Caco-2 (cell line): ENCODE measurements at places on chromosomes 1 and 21. TPM values are rescaled to one million over a fixed set of nuclear protein-coding genes. Genes with fewer than 3 reads are reported as not detected.

DNA sequence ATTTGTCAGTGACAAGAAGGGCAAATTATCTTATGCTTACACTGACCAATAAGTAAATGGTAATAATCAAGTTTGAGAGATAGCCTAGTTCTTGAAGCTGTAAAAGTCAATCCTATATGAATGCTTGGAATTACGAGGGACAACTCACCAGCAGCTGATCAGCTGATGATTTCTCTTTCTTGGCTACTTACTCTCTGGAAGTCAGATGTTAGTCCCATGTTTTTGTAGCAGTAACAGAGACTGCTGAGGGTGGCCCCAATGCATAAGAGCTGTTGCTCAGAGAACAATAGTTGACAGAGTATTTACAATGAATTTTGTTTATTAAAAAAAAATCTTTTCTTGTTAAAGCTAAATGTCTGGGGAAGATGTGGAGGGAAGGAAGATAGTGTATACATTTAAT, 39.3 kb downstream of the CD160 start:
- H3K4me3 ChIP-seq: no peak overlapping the region
- peaks cover 29% of the 10 kb centered on the region for H3K4me1 ChIP-seq
- no peak for DNase-seq

- no peaks in the 10 kb centered on the region for H3K27me3 ChIP-seq
- H3K4me1 ChIP-seq: peaks cover 4% of the 10 kb centered on the region; the same call in 1 of the 2 replicates
- no peak overlapping the region for H3K27ac ChIP-seq
- H3K4me3 ChIP-seq: no peak overlapping the region
- DNase-seq: no peak
- H3K36me3 ChIP-seq: no peaks in the 10 kb centered on the region
These were observed 125.0 kb upstream of the JUN start for GRCh38 chr1:58908561-58909560.

DNA sequence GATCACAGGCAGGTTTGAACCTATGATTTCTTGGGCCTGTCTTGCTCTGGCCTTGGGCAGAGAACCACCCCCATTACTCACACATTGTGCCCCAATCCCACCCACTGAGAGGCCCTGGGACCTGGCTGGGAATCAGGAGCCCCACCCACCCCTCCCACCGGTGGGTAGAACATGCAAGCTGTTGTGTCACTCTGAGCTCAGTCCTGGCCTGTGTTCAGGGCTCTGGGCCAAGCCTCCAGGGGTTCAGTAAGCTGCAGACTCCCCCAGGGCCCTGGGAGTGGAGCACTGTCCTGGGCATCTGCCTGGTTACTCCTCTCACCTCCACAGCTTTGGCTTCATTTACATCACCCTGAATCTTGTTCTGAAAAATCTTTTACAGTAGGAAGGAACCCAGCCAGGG, 270.5 kb downstream of the RRAGC start:
- H3K27me3 ChIP-seq: no peaks in the 10 kb centered on the region
- H3K4me3 ChIP-seq: no peak overlapping the region
- no peak for DNase-seq

- DNase-seq: no peak
- H3K4me1 ChIP-seq: no peaks in the 10 kb centered on the region
- H3K27me3 ChIP-seq: no peaks in the 10 kb centered on the region
- no peaks in the 10 kb centered on the region for H3K36me3 ChIP-seq
- no peak overlapping the region for H3K27ac ChIP-seq
These were observed 78.6 kb downstream of the PCSK9 start for GRCh38 chr1:55117941-55118340.

GRCh38 chr1:214856843-214857242, 225.7 kb upstream of the KCNK2 start:
- H3K27ac ChIP-seq: no peak overlapping the region
- DNase-seq: no peak
- no peaks in the 10 kb centered on the region for H3K27me3 ChIP-seq
- no peaks in the 10 kb centered on the region for H3K4me1 ChIP-seq
- H3K4me3 ChIP-seq: no peak overlapping the region

DNA sequence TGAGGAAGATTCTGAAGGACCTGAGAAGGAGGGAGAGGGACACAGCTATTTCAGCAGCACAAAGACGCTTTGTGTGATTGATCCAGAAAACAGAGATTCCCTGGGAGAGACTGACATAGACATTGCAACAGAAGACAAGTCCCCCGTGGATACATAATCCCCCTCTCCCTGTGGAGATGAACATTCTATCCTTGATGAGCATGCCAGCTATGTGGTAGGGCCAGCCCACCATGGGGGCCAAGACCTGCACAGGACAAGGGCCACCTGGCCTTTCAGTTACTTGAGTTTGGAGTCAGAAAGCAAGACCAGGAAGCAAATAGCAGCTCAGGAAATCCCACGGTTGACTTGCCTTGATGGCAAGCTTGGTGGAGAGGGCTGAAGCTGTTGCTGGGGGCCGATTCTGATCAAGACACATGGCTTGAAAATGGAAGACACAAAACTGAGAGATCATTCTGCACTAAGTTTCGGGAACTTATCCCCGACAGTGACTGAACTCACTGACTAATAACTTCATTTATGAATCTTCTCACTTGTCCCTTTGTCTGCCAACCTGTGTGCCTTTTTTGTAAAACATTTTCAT, 161.3 kb upstream of the SGIP1 start:
- DNase-seq: no peak
- no peaks in the 10 kb centered on the region for H3K4me1 ChIP-seq
- no peaks in the 10 kb centered on the region for H3K36me3 ChIP-seq
- no peaks in the 10 kb centered on the region for H3K27me3 ChIP-seq

- no peaks in the 10 kb centered on the region for H3K36me3 ChIP-seq
- no peak overlapping the region for H3K4me3 ChIP-seq
- H3K27ac ChIP-seq: peak overlapping the region; percentile 70
- no peaks in the 10 kb centered on the region for H3K27me3 ChIP-seq
These were observed 95.0 kb downstream of the CD58 start for GRCh38 chr1:116475850-116476218.

- no peaks in the 10 kb centered on the region for H3K36me3 ChIP-seq
- no peaks in the 10 kb centered on the region for H3K4me1 ChIP-seq
- H3K4me3 ChIP-seq: no peak overlapping the region
- DNase-seq: no peak
- H3K27ac ChIP-seq: no peak overlapping the region
These were observed 199.5 kb downstream of the LRRIQ3 start for GRCh38 chr1:73998348-73998959.

GRCh38 chr1:179775009-179775408, 31.9 kb downstream of the FAM163A start:
- H3K4me1 ChIP-seq: no peaks in the 10 kb centered on the region
- no peak for DNase-seq
- no peak overlapping the region for H3K27ac ChIP-seq
- no peaks in the 10 kb centered on the region for H3K27me3 ChIP-seq

Gene PADI2
- 0.73 and 0.84 TPM in 2 replicates for total RNA-seq

Gene WDR64
- not detected in 2 replicates for total RNA-seq

Gene CHD5
- total RNA-seq: 0.39 and 0.44 TPM in 2 replicates
